ENCODE measurements at places on chromosomes 16 and 17.

GRCh38 chr16:4917117-4917516, 19.8 kb downstream of the PPL start:
- no peak for DNase-seq

- DNase-seq = no peak
Measured at GRCh38 chr17:78343187-78343542, 16.7 kb downstream of the SOCS3 start.

DNA sequence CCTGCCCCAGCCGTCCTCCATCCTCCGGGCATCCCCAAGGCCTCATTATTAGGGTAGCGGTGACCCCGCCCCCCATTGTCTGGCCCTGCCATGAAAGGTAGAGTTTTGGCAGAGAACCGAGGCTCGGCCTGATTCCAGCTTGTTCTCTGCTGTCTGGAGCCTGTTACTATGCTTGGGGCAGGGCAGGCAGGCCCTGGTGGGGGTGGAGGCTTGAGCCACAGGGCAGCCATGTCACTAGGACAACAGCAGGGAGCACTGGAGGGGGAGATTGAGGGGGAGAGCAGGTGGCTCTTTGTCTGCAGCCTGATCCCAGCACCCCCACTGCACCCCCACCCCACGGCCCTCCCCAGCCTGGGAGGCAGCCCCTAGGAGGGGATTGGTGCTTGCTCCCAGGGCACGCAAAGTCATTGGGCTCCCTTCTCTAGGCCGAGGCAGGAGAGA, 15.4 kb downstream of the RHBDL3 start:
- no peak for DNase-seq

GRCh38 chr16:88296437-88297177, 86.2 kb upstream of the ZNF469 start:
- DNase-seq = no peak

Data from T-helper 1 cell (primary cell).